ENCODE measurements at places on chromosomes 16 and 17. TPM values are rescaled to one million over a fixed set of nuclear protein-coding genes. Genes with fewer than 3 reads are reported as not detected.

CCT6B gene
- 0.38 TPM for total RNA-seq

LGALS9B gene
- total RNA-seq: not detected

STXBP4 gene
- total RNA-seq: 2.9 TPM

TMEM219 gene
- 89.3 TPM for total RNA-seq

PLA2G10 gene
- not detected for total RNA-seq

HBQ1 gene
- total RNA-seq: 4.9 TPM

CDIP1 gene
- 18.6 TPM for total RNA-seq

NPW gene
- total RNA-seq: 4.4 TPM

CA7 gene
- total RNA-seq: not detected

KAT2A gene
- 21.3 TPM for total RNA-seq

GLP2R gene
- total RNA-seq: 0.51 TPM

YBX2 gene
- 0.16 TPM for total RNA-seq

C16orf96 gene
- under 0.01 TPM for total RNA-seq

KRT27 gene
- total RNA-seq: not detected

SLC12A4 gene
- 38.9 TPM for total RNA-seq

CRYBA1 gene
- total RNA-seq: not detected

WDR90 gene
- total RNA-seq: 23.1 TPM

CIITA gene
- not detected for total RNA-seq

STAT3 gene
- 101 TPM for total RNA-seq

HEXIM1 gene
- total RNA-seq: 9.6 TPM

CCL18 gene
- total RNA-seq: not detected

ARL5C gene
- total RNA-seq: not detected

CRHR1 gene
- not detected for total RNA-seq

NTN1 gene
- total RNA-seq: 0.89 TPM
